ENCODE measurements at places on chromosomes 16 and 17.

- DNase-seq = no peak
Measured at GRCh38 chr16:58046936-58047335, 21.4 kb downstream of the MMP15 start.

DNA sequence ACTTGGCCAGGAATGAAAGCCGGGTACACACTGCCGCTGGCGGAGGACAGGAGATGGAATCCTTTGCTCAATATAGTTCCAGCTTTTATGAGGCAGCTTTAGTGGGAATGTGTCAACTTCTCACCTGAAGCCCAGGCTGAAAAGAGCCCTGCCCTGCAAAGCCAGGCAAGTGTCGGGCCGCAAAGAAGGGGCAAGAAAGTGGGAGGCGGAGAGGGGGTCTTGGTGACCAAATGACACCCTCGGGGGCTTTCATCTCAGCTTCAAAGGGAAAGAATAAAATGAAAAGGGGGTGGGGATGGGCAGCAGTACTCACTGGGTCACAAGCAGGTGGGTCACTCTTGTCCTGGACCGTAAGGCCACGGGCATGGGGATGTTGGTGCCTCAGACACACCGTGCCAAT lies 62.9 kb downstream of the C16orf95 start:
- DNase-seq = no peak

DNA sequence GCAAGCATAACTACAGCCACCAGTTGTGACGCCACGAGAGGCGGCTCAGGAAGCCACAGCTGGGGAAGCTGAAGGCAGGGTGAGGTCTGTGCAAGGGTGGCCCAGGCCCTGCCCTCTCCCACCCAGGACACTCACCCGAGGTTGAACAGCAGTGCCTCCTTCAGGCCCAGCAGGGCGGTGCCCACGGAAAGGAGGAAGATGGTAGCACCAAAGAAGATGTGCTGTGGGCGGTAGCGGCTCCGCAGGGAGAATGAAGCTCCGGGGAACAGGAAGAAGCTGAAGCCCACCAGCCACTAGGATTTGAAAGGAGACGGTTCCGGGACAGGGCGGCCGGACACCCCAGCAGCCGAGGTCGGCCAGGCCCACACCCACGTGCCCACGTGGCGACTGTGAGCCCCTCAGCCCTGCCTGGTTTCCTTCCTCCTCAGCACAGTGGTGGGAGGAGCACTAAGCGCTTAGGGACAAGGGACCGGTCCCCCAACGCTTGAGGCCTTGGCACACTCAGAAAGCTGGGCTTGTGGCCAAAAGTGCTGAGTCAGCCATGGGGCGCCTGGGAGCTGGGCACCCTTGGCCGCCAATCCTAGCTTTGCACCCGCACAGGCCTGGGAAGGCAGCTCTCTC lies 11.0 kb downstream of the CYB561 start:
- peak; percentile 71 for DNase-seq

- DNase-seq = no peak
Measured at GRCh38 chr16:80197741-80198201, 343.0 kb upstream of the DYNLRB2 start.

- no peak for DNase-seq
Measured at GRCh38 chr16:53018834-53019416, 33.8 kb downstream of the CHD9NB start.

DNA sequence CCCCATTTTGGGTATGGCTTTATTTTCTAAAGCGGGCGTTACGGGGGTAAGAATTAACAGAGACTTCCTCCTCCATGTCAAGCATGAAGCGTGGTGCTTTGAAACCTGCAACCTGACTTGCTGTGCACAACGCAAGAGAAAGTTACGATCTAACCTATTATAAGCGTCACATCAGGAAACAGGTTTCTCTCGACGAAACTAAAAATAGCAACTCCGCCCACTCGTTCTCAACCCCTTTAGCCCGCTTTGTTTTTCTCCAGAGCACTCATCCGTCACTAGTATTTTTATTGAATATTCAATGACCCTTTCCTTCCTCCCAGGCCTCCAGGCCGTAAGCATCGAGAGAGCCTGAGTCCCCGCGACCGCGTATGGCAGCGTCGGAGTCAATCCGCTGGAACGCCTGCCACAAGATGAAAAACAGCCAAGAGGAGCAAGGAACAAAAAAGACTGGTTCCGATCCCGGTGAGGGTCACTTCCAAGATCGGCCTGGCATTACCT lies 555 bp downstream of the NUP88 start:
- DNase-seq = no peak

DNA sequence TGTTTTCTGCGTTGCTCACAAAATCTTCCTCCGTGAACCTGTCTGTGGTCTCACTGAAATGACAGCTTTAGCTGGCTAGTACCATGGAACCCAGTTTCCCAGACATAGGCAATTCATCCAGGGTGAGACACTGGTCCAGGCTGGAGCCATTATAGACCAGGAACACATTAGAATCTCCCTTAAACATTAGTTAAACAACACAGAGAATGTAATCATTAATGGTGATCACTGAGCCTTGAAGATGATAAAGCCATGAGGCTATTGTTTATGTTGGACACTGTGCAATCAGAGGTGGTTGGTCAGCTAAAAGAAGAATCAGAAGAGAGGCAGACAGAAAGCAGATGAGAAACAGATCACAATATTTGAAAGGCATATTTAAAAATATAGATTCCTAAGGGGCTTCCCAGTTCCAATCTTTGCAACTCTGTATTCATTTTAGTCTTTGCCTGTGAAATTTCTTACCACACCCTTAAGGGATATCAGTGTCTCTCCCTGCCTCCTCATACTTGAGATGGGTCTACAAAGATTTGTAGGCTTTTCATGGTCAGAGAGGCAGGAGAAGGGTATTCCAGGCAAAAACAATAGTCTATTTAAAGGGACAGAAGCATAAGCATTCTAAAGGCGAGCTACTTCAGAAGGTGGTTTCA lies 317.9 kb downstream of the MAP2K6 start:
- DNase-seq = no peak

GRCh38 chr17:68927516-68927915 lies 27.7 kb downstream of the ABCA8 start:
- no peak for DNase-seq

DNA sequence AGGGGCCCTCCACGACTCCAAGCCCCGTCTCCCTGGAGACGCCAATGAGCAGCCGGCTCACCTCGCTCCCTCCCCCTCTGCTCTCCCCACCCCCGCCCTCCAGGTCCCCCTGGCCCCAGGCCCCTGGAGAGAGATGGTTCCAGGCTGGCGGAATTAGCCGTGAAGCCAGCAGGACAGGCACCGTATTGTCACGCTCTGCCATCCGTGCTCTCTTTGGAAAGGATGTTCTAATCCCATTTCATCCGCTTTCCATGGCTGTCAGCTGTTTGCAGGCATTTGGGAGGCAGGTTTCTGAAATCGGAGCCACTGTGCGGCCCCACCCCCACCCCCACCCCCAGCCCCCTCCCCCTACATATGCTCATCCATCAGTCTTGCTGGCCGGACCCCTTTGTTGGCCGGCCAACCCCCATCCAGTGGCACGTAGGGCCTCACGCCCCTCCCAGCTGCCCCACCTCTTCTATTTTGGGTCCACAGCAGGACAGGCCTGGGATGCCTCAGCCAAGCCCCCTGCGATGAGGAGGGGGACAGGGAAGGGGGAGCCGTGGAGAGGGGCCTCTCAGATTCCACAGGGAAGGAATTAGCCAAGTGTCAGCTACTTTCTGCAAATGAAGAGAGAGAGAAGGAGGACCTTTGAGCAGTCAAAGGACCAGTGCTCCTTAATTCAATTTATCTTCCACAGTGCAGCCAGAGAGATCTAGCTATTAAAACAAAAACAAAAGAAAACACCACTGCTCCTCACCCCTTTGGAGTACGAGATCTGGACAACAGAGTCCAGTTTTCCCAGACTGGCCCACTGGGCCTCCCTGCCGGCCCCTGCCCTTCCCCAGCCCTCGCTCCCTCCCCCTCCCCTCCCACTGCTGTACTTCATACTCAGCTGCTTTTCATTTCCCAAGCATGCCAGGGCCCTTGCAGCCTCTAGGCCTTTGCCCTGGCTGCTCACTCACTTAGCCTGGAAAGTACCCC lies 30.7 kb downstream of the SDK2 start:
- peak; percentile 97 for DNase-seq

GRCh38 chr16:19945934-19946333 lies 61.3 kb upstream of the GPRC5B start:
- DNase-seq = no peak

DNA sequence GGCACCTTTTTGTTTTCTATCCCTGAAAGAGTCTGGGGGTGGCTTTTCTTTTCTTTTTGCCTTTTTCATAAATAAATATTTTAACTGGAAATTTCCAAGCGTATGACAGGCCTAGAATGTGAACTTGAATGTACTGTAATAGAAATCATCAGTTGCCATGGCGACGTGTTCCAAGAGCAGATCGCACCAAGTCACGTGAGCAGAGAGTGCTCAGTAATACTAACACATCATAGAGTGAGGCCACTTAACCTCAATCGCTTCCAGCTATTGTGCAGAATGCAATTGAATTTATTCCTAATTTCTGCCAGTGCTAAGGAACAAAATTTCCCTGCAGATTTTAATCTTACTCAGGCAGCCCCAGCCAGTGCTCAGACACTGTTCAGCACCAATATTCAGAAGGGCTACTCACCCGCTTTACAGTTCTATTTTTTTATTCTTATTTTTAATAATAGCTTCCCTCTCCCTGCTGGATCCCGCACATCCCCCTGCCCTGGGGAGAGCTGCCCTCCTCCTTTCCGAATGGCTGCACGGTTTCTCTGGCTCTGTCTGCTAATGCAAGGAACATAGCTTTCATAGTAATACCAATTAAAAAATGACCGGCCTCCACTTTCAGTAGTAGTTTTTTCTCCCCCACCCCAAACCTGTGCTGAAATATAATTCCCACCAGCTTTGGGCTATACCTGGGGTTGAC lies 26.2 kb upstream of the PMFBP1 start:
- DNase-seq = no peak

DNA sequence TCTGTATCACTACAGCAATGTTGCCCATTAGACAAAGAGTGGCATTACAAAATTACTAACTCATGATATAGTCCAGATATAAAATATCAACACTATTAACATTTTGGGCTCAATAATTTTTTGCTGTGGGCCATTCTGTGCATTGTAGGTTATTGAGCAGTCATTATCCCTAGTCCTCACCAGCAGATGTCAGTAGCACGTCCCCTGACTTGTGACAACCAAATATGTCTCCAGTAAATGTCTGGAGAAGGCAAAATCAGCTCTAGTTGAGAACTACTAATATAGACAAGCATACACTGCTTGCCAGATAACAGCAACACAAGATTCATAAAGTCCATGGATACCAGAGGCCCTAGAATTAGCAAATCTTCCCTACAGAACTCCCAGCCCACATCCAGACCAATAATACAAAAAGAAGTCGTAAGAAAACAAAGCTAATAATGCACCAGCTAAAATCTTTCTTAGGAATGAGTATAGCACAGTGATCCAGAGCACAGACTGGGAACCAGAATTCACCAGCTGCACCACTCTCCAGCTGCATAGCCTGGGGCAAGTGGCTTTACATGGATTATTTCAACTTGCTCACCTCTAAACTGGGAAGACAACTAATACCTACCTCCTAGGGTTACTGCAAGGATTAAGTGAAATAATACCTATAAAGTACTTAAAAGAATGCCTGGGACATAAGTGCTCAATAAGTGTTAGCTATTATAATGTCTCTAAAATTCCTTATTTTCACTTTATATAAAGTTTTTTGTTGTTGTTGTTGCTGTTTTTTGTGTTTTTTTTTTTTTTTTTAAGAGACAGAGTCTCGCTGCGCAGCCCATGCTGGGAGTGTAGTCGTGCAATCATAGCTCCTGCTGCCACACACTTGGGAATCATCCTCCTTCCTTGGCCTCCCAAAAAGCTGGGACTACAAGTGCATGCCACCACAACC lies 23.7 kb downstream of the HELZ start:
- DNase-seq = no peak

DNA sequence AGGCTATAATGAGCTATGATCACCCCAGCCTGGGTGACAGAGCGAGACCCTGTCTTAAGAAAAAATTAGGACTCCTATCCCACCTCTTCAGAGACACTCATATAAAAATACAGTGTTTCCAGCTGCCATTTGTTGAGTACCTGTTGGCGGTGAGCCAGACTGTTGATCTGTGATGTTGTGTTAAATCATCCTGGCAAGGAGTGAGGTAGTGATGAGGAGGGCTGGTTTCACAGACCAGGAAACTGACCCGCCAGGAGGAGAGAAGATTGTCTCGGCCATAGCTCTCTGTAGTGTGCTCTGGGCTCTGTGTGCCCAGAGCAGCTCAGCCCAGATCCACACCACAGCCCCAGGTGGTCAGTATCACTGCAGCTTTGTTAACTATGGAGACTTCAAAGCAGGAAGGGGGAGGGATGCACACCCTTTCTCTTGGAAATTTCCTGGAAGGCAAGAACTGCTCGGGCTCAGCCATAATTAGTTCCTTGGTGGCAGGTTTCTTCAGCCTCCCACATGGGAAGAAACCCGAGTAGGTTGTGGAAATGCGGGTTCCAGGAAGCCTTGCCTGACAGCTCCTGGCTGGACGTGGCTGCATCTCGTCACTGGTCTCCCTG lies 343.0 kb downstream of the SNX29 start:
- no peak for DNase-seq

DNA sequence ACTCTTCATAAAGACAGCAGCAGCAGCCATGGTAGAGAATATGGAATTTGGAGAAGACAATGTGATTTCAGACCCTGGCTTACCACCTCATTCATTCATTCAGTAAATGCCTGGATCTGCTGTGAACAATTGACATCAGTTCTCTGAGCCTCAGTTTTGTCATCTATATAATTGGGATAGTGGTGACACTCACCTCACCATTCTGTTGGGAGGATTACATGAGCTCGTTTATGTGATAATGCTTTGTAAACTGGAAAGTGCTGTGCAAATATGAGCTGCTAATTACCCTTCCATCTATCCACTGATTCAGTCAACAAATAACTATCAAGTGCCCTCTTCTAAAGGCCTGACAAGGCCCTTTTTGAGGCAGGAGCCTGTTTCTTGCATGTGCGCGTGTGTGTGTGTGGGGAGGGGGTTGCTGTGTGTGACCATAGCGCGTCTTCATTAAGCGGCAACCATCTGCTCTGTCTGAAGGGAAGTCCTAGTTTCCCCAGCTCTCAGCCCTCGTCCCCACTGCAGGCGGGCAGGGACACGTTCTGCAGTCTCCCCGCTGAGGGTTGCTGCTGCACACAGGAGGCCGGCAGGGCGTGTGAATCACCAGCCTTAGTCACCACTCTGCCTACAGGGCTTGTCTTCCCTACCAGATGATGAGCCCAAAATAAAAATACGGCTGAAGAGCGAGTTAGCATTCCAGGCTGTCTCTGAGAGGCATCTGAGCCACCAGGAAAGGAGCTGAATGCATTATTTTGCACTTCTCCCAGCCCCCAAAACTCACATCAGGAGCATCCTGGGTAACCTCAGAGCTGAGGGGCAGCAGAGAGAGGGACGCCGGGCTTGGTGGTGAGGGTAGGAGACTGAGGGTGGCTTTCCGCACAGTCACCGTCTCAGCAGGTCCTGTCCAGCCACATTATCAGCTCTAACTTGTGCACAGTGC lies 19.9 kb downstream of the ARL4D start:
- DNase-seq = peak; percentile 61

GRCh38 chr16:9332574-9333148 lies 241.2 kb downstream of the HAPSTR1 start:
- DNase-seq = no peak

DNA sequence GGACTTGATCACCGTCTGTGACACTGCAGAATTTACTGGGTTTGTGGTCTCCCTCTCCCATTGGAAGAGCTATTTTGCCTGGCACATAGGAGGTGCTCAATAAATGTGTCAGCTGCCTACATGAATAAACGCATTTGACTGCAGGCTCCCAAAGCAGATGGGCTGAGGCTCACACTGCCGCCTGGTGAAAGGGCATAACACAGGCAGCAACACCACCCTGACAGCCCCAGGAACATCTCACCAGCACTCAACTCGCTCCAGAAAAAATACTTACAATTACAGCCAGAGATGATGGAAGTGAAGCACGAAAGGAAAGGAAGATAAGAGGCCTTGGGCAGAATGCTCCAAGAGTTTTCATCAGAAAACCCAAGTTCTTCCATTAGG lies 73.9 kb downstream of the RPH3AL start:
- DNase-seq = no peak

All from H9 (cell line).